ENCODE measurements at places on chromosomes 4 and X.
A peak's percentile ranks its signal among the peaks of the same experiment; 100 is the strongest.

DNA sequence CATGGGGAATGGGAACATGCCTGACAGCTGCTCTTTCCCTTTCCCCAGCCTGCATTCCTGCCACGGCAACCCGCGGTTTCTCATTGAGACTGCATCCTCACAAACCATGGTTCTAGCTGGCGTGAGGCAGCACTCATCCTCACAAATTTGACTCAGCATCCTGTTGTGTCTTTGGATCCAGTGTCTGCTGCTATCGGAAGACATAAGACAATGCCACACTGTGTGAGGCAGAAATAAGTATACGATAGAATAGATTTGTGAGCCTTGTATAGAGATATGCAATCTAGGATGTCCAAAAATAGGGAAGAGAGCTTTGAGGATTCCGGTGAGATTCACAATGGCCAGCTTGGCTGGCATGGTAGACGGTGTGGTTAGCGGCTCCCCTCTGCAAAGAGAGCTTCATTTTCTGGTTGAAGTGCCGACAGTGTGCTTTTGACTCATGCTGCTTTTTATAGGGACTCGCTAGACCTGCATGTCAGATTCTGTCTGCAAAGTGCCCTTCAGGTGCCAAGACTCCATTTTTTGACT lies 161.3 kb upstream of the PSAPL1 start:
- DNase-seq = no peak

DNA sequence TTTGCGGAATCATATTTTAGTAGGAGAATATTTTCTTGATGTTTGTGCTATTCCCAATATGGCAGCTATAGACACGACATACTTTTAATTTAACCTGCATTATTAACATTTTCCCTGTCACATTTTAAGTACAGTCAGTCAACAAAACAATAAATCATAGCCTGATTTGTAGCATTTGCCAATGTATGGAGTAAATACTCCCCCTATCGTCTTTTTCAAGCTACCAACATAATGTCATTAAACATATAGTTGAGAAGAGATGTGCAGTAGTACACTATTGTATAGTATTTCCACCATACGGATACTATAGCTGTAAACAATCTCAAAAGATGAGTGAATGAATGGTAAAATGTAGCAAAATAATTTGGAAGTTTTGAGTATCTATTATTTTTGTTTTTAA lies 303.7 kb upstream of the MAGEB2 start:
- DNase-seq = no peak

DNA sequence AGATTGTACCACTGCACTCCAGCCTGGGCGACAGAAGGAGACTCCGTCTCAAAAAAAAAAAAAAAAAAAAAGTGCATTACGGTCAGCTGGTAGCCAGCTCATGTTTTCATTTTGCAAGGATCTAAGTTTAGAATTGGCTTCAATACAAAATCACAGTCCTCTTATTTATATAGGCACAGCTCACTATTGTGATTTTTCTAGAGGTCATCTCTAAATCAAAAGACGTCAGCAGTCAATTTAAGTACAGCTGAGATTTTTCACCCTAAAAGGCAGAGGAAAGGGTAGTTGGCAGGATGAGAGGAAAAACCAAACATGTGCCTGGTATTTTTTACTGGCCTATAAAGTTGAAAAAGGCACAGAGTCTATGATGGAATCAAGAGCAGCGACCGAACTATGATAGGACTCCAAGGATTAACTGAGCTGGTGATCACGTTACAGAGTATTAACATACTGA lies 30.8 kb downstream of the ASB5 start:
- DNase-seq = no peak

GRCh38 chr4:23023121-23023520 lies 330.4 kb downstream of the GBA3 start:
- DNase-seq = no peak

DNA sequence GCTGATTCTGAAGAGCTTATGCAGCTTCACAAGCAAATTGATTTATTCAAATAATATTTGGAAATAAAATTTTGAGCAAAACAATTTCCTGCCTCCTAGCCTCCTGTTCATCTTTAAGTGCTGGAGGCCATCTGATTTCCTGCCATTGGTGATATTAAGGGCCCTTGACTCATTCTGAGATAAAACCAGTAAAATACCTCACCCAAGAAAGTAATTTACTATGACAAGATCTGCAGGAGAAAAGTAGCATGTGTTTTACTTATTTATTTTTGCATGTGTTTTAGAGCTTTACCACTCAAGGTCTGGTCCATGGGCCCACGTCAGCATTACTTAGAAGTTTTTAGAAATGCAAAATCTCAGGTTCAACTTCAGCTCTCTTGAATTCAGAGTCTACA lies 67.7 kb downstream of the DCLK2 start:
- DNase-seq = no peak

- no peak for DNase-seq
Observed at GRCh38 chrX:39941332-39941920, 156.3 kb downstream of the BCOR start.

DNA sequence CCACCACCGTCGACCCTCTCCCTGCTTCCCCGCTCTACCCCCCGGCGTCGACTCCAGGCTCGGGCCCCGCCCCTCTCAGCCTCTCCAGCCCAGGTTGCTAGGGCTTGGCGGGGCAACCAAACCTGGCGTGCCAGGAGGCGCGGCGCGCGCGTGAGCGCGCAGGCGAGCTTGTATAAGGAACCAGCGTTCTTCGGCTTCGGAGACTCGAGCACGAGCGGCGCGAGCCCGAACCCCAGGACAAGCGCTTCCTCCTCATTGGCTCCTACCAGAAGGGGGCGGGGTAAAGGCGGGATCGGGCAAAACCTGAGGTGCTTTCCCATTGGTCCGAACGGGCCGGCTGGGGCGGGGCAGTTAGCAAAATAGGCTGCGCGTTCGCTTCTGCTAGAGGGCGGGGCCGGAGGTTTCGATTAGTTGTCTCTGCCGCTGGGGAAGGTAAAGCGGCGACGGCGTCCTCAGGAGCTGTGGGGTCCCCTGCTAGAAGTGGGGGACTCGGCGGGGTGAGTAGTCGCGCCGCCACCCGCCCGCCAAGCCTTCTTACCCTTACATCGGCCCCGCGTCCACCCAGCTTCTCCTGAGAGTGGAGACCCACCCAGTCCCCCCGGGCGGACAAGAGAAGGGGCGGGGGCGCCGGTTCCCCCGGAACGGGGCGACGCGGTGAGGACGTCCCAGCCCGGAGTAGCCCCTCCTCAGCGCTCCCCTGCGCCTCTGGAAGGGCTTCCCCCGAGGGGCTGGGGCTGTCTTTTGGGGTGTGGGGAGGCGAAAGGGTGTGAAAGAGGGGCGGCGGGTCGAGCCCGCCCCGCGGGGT lies at the start of gene CDKL5:
Gene CDKL5, plus strand, starts transcription at position 410 of the 805 bp plus-strand sequence. CDS start 81,489 bp downstream, outside the sequence.
- DNase-seq = peak; percentile 68

DNA sequence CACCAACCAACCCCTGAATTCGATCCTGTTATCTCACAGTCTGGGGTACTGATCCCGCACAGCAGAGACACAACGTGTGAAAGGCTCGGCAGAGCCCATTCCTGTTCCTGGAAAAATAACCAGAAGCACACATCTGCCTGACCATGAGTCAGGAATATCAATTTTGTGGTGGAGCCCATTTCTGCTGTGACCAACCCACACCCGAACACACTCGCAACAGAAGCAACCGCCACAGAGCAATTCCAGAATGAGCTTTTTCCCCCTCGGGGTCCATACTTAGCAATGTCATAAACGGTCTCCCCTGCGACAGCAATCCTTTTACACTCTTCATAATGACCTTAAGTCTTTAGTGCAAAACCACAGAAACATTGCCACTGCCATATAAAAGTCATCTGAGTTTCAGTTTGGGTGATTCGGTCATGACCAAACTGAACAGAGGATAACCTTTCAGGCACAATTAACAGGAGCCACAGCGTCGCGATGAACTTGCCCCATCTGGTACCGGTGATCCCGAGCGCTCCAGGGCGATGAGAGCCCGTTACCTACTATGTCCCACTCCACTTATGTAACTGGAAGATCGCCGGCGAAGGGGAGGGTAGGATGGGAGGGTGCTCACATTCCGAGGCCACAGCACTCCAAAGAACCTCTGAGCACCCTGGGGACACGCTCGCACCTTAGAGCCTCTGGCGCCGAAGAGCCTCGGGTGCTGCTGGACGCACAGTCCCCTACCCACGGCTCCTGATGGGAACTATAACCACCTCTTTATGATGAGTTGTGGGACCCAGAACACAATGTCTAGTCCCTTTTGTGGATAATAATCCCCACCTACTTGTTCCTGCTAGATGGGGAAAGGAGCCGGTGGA lies 1.1 kb downstream of the MECP2 start:
- no peak for DNase-seq

DNA sequence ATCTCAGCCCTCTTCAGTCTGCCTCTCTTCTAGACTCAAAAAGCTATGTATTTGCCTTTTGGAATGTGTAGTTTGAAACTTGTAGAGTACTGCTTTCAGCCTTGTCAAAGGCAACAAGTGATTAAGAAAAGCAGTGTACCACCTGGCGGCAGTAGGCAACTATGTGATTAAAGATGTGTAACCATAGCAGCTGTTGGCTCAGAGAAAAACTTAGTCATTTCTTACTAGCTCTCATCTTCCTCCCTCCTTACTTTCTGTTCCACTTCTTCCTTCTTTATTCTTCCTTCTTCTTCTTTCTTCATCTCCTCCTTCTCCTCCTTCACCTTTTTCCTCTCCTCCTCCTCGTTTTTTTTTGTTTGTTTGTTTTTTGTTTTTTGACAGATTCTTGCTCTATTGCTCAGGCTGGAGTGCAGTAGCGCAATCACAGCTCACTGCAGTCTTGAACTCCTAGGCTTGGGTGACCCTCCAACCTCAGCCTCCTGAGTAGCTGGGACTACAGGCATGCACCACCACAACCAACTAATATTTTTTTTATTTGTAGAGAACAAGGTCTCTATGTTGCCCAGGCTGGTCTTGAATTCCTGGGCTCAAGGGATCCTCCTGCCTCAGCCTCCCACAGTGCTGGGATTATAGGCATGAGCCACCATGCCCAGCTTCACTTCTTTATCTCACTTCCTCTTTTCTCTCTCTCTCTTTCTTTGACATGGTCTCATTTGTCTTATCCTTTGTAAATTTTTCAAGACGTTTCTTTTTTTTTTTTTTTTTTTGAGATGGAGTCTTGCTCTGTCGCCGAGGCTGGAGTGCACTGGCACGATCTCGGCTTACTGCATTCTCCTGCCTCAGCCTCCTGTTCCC lies 32.6 kb downstream of the ABHD18 start:
- no peak for DNase-seq

- DNase-seq = no peak
Observed at GRCh38 chrX:776529-777230, 146.1 kb downstream of the SHOX start.
